ENCODE measurements at places on chromosomes 16 and 17.

DNA sequence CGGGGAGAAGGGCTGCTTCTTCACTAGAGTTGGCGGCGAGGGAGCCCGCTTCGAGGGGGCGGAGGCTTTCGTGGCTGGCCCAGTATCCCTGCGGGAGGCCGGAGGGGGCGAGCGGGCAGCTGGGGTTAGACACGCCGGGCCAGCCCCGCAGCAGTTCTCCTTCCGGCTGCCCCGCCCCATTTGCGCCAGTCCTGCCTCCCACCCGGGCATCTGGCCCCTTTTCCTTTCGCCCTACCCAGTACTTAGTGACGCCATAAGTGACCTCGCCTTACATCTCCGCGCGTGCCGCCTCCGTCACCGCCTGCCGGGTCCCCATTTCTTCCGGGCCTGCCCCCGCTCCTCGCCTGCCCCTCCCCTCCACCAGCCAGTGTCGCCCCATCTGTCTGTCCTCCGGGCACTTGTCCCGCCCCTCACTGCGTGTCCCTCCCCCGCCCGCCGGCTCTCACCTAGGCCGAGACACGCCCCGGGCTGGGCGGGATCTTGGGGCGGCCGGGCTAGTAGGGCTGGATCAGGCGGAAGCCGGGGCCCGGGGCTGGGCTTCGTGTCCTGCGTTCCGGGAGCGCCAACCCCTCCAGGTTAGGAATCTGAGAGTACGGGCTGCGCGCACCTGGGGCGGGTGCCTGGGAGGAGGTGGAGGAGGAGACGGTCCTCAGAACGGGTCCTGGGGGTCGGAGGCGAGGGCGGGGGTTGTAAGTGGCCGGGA lies 14.3 kb downstream of the SPATA32 start:
- peak; percentile 86 for DNase-seq

DNA sequence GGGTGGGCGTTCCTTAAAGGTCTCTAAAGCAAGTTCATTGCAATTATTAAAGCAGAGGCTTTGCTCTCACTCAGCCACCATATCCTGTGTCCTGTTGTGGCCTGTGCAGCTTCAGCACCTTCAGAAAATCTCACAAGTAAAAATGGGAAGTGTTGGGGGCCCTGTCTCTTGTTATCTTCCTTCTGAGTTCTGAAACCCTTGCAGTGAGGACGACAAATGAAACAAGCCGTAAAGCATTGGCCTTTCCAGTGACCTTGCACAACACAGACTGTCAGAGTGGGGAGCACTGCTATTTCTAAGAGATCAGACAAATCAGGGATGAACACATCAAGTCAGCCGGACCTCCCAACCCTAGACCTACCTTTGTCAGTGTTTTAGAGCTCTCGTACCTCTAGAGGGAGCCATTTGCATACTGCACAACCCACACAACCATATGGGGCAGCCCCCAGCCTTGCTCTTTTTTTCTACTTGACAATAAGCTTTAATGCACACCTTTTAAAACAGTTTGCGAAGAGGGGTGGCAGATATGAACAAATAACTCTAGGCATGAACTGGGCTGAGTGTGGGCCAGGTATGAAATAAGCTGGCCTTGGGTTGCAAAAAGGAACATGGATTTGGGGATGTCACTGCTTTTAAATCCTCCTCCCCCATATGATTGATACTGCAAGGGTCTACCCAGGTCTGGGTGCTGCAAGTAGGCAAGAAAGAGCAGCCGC lies 89.8 kb downstream of the KATNIP start:
- DNase-seq = peak; percentile 57

DNA sequence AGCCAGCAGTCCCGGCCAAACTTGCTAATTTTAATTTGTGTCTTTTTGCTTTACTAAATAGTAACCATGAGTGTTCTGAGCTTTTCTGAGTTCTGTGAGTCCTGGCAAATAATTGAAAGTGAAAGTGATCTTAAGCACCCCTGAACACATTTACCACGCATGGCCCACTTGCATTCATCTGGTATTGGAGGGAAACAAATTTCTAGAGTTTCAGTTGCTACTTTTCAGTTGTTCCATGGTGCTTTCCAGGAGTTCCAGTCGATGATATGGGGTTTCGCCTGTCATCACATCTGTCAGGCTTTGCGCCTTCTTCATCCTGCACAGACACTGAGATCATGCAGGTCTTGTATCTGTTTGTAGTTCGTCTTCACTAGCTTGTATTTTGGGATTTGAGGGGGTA lies 44.1 kb downstream of the CRLF3 start:
- DNase-seq = peak; percentile 36

GRCh38 chr16:17374668-17375255 lies 96.0 kb downstream of the XYLT1 start:
- DNase-seq = no peak

- DNase-seq = no peak
Observed at GRCh38 chr16:82323171-82323570, 153.1 kb upstream of the MPHOSPH6 start.

GRCh38 chr16:10729104-10730048 lies 14.3 kb upstream of the NUBP1 start:
- no peak for DNase-seq

- no peak for DNase-seq
Observed at GRCh38 chr17:49076573-49077384, 55.8 kb upstream of the B4GALNT2 start.

DNA sequence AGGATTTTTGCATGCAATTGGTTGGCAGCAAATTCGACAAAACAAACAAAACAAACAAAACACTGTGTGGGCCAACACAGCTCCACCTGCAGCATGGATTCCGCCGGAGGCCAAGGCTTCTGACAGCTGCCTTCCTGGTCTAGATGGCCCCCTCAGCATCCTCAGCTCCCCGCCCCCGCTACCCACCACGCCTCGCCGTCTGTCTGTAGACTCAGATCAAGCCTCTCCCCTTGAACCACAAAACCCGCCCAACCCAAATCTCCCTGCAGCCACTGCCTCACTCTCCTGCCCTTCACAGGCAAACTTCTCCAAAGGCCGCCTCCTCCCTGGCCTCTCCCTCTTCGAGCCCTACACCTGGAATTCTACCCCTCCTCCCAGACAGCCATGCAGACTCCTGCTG lies 57.9 kb downstream of the RTN4RL1 start:
- peak; percentile 12 for DNase-seq

DNA sequence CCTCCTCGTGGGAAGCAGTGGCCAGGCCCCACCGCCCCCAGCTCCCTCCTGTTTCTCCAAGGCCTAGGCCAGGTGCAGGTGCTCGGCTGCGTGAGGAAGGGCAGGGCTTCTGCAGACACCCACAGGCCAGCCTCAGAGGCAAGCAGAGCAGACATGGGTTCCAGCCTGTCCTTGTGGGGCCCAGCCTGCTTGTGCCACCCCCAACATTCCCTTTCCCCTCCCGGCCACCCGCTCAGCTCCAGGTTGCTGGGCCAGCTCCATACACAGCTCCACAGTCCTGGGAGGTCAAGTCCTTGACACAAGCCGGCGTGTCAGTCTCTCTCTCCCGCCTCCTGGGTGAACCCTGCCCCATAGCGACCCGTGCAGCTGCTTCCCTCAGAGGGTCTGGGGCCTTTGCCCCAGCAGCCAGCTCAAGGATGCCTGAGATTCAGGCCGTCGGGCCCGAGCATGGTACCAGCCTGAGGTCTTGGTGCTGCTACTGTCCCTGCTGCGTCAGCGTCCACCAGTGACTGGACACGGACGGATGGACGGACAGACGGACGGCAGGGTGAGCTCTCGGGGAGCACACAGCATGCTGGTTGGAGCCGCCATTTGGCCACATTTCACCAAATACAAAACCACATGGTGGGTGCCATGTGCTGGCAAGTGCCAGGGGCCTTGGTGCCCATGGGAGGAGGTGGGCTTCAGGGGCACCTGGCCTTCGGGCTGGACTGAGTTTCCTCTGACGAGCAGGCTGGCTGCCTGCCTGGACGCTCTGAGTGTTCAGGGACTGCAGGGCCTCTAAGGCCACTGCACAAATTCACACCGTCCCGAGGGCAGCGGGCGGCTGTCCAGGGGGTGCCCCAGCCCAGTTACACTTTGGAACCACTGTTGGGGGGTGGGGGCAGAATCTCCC lies 8.0 kb downstream of the SECTM1 start:
- DNase-seq = no peak

DNA sequence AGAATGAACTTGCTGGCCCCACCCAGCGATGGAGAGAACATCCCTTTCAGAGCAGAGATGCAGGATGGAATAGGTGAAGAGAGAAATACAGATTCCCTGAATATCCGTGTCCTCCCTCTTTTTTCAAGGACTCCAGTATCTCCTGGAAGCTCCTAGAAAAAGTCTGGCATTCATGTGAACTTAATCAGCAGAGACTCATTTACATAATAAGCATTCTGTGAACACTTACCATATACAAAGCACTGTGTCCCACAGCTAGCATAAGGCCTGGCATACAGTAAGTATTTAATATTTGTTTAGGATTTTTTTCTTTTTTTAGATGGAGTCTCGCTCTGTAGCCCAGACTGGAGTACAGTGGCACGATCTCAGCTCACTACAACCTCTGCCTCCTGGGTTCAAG lies 208.5 kb upstream of the RPL38 start:
- no peak for DNase-seq

DNA sequence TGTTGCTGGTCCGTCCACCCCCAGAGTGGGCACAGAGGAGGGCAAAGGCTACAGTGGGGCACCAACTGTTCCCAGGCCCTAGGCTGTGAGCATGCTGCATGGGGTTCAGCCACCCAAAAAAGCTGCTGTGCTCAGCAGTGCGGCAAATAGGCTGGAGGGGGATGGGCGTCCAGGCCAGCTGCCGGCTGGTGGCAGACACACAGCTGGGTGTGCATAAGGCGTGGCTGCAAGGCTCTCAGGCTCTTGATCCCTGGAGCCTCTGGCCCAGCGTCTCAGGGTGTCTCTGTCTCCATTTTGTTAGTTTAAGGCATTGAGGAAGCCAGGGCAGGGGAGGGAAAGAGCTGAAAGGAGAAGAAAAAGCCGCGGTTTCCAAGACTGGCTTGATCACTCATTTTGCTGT lies 8.8 kb downstream of the RPL19 start:
- peak; percentile 49 for DNase-seq

DNA sequence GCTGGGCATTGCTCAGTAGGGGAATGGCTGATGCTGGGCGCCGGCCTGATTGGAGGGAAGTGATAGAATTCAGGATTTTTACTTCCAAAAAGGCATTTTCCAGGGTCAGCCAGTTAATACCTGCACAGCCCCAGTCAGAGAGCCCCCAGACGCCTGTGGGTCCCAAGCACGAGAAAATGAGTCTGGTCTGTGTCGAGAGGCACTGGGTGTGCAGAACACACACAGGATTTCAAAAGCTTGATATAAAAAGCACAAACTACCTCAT lies 164.6 kb upstream of the TNRC6C start:
- no peak for DNase-seq

DNA sequence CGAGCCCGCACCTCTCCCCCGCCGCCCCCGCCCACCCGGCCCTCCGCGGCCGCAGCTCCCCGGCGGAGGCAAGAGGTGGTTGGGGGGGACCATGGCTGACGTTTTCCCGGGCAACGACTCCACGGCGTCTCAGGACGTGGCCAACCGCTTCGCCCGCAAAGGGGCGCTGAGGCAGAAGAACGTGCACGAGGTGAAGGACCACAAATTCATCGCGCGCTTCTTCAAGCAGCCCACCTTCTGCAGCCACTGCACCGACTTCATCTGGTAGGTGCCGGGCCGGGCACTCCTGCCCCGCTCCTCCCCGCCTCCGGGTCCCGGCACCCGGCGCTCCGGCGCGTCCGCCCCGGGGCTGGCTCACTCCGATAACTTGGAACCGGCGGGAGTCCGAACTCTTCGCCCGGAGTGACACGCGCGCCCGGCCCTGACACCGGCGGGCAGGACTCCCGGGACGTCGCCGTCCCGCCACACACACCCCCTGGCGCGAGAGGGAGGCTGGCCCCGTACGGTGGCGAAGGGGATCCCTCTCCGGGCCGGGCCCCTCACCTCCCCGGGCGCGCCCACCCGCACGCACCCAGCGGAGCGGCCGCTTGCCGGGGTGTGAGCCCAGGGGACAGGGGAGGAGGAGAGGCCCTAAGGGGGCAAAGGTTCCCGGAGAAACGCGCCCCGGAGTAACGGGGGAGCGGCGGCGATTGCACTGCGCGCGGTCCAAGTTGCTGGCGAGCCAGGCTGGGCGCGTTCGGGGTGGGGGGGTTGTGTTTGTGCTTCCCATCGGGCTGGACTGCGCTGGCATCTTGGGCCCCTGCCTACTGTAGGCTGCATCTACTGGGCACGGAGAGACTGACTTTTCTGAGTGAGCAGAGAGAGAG lies 581 bp downstream of the PRKCA start:
- DNase-seq = no peak

DNA sequence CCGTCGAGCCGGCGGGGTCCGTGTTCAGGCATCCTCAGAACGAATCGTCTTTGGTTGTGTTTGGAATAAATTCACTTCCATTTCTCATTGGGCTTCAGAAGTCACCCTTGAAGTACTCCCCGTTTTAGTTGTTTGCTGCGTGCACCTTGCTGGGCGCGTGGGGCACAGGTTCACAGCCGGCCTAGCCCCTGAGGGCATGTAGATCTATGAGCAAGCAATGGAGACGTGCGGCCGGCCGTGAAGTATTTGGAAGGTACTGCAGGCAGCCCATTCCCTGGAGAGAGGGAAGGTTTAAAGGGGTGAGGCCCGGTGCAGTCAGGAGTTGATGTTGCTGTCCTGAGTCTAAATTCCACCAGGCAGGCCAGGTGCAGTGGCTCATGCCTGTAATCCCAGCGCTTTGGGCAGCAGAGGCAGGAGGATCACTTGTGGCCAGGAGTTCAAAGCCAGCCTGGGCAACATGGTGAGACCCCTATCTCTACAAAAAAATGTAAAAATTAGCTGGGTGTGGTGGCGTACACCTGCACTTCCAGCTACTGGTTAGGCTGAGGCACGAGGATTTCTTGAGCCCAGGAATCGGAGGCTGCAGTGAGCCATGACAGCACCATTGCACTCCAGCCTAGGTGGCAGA lies 714 bp downstream of the ACSF3 start:
- DNase-seq = peak; percentile 17

DNA sequence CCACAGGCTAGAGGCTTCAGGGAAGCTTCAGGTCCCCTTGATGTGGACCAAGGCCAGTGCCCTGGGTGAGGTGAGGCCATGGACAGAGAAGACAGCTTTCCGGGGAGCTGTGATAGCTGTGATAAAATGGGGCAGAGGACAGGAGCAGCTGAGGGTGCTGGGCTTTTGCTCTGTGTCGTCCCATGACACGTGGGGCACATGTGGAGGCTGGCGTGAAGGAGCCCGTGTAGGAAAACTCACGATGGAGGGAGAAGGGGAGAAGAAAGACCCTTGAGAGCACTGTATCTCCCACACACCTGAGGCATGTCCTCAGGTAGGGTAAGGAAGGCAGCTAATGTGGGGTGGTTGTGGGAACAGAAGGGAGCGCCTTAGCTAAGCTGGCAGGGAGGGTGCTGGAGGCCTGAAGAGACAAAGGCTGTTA lies 21.3 kb downstream of the B9D1 start:
- no peak for DNase-seq

- DNase-seq = no peak
Observed at GRCh38 chr16:24747441-24747840, 18.0 kb downstream of the TNRC6A start.

DNA sequence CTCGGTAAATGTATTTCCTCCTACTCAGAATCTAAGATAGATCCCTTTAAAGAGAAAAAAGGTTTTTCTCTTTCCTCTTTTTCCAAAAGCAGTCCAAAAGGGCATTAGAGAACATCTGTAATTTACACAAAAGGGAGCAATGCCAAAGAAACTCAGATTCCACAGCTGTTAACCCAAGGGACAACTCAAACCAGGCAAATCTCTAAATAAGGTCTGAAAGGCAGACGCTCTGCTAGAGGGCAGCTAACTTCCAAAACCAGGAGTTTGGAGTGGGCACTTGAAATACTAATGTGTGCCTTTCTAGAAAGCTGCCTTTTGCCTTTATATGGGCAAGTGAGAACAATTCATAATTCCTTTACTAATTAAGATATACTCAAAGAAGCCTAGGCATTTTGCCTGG lies 435.7 kb downstream of the ZFHX3 start:
- no peak for DNase-seq

- no peak for DNase-seq
Observed at GRCh38 chr17:50093807-50094206, 1.3 kb upstream of the PDK2 start.

All from common myeloid progenitor, CD34-positive (primary cell).